Spinal cord (tissue), 10 donors: ENCODE measurements at places on chromosomes 5 and 9.

GRCh38 chr5:66967826-66968262, 228.8 kb downstream of the CD180 start:
- DNase-seq: no peak

DNA sequence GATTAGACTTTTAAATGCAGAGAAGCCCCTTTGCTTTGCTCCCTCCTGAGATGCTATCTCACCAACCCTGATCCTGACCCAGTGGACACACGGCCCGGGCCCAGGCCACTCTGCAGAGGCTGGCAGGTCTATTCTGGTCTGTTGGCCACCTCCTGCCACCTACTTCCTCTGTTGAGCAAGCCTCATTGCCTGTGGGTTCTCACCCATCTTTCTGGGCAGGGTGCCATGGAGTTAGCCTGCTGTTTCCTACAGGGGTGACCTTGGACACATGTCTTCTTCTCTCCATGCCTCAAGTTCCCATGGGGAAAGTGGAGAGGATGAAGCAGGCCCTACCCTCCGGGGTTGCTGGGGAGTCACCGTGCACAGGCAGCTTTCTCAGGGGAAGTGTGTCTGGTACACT, 266.2 kb upstream of the IRX1 start:
- DNase-seq: no peak

DNA sequence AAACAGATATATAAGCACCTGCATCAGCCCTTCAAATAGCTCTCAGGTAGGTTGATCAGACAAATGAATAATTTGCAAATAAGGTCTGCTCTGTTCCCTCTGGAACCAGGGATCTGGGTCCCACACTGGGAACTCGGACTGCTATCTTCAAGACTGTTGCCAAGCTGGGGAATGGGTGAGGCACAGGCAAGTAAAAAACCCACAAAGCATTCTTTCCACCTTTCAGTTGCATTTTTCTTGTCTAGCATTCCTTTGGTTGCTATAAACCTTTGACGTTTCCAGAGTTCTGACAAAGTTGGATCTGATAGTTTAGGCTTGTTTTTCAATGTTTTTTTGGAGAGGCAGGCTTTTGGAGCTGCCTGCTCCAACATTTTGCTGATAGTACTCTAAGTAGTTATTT, 20.1 kb downstream of the FBXL17 start:
- DNase-seq: no peak

GRCh38 chr5:92605591-92605990, 975.4 kb downstream of the NR2F1-AS1 start:
- no peak for DNase-seq

DNA sequence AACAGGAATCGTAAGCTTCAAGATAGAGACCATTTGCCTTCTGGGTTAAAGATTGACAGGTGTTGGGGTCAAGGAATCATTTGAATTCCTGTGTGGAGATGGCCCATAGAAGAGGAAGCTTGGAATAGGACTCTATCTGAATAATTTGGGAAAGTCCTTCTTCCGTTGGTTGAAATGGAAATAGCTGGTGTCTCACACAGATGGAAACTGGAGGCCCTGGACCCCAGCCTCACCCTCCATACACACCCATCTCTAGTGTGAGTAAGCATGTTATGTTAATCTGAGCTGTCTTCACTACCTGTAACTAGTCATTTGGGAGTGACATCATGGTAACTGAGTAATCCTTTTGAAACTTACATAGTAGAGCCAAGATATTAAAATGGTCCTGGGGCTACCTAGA, 184.4 kb downstream of the CD180 start:
- no peak for DNase-seq

- no peak for DNase-seq
These were observed 575.2 kb upstream of the WWC1 start for GRCh38 chr5:167716126-167716775.

DNA sequence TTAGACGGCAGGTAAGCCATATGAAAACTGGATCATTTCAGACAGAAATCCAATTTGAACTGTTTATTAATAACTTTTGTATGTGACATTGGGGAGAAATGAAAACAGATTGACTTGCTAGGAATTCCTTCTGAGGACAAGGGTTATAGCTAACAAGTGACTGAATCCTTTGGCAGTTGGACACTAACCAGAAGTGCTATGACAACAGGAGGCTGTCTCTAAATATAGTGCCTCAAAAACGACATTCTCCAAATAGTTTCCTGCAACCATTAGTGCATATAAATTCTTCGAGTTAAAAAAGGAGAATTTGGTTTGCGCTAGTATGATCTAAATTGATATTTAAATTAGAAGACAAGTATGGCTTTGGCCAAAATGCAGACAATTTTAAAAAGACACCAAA, 338.6 kb downstream of the PTPRD start:
- DNase-seq: peak; percentile 42

GRCh38 chr5:135264451-135265440, 134.3 kb downstream of the MACROH2A1 start:
- no peak for DNase-seq

DNA sequence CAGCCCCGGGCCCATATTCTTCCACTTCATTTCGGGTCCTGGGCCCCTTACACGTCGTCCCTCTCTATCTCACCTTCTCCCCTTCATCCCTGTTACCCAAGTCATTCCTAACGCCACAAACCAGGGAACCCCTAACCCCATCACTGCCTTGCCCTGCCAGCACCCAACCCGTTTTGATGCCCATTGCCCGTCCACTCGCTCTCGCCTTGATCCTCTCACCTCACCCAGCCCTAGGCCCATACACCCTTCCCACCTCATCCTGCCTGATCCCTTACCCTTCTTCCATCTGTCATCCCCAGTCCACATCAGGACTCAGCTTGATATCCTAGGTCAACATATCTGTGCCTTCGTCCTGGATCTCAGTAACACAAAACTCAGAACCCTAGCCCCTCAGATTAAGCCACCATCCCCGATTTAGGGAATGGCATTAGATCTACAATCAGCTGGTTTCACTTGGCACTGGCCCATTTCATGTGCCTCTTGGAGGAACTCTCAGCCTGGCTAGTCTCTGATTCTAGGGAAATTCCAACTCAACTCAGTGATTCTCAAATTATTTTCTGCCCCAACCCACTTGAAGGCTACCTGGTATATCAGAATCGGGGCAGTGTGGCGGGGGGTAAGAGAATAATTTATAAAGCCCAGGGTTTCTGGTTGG, 489 bp downstream of the CHMP5 start:
- DNase-seq: no peak

DNA sequence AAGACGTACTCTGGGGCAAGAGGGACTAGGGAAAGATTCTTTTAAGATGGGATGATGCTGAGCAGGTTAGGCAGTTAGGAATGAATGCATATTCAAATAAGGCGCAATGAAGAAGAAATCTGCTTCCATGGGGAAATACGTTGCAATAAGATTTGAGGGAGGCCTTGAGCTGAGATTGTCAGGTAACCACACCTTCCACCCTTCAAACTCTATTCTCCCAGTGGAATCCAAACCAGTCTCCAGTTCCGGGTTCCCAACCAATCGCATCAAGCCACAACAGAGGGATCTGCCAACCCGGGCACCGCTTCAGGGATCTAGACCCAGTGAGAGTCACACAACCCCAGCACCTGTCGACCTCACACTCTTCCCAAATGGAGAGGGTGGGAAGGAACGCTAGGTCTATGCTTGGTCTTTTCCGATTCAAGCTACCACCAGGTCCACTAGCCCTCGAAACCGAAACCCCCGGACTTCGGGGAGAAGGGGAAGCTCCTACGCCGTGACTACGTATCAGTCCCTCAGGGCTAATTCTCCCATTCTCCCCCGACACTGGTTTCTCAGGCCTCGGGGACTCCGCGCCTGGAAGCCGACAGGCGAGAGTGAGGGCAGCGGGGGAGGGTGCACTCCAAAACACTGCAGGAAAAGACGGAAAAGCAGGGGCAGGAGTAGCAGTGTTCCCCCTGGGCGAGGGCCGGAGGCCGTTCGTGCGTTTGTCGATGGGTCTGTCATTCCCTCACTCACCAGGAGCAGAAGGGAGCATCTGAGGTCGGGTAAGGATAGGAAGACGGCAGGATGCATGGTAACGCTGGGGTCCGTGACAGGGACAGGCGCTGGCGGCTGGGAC, 534 bp downstream of the ERP44 start:
- peak; percentile 44 for DNase-seq

DNA sequence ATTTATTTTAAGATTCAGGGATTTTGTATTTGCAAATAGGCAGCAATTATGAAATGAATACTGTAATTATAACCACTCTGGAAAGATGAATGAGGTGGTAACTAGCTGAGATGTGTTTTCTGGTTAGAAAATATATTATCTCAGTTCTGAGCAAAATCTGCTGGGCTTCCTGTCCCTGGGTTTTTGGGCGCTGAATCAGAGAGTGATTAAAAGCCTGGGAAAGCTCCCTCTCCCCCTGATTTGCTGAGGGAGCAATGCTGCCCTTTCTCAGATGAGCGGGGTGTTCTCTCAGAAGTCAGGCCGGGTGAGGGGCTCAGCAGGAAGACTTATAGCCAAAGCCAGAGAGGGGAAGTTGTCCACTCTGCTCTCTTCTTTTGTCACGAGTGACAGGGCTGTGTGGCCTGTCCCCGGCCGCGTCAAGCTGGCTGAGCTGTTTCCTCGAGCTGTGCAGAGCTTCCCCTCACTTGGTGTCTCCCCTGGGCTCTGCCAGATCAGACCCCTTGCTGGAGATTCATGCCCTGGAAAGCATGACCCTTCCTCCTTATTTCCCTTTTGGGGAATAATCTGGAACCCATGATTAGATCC, 39.8 kb upstream of the PITX1 start:
- DNase-seq: no peak

DNA sequence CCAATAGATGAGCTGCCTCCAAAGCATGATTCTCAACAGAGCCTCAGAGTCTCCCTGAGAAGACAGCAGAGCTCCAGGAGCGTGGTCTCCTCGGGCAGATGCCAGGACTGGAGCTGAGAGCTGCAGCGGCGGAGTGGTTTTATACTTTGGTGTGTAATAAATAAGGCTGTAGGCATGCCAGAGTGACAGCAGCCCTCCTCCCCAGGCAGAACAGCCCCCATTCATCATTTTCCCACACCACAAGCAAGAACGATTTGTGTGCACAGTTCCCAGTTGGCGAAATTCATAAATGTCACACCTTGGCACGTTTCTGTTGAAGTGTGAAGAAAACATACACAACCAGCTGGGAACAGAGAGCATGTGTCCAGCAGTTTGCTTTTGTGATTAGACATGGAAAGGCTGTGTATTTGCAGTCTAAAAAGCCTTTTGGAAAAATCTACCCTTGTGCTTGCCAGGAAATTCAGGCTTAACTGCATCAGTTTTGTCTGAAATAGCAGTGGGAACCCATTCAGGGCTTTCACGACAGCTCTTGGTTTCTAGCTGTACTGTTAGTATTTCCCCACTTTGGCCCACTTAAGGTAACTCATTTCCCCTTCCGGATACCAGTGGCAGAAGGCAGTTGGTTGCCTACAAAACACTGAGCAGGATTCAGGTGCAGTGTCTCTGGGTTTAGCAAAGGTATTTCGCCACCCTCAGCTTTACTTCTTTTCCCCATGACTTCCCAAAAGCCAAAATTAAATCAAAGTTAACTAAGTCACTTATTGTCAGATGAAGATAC, at the start of gene C1QTNF3:
TSS of gene C1QTNF3 (minus strand) at position 115 of the 778 bp plus-strand sequence. CDS start at position 27, 88 bp downstream.
- DNase-seq: peak; percentile 40

DNA sequence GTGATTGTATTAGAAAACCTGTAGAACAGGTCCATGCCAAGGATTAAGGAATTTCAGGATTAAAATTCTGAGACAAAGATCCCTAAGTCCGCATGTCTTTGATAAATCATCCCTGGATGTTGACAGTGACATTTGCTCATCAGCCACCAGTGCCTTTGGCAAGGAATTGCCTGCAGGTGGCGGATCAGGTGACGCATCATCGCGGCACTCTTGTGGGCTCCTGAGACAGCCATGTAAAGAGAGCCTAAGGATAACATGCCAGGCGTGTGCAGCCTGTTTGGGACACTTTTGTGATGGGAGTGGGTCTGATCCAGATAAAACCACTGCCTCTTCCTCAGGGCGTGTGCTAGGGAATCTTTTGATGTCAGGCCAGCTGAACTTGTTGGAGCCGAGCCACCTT, 40.6 kb downstream of the ADCY2 start:
- DNase-seq: no peak

GRCh38 chr9:98067184-98067583, 10.7 kb downstream of the NANS start:
- DNase-seq: no peak

GRCh38 chr5:1807451-1808185, 6.4 kb downstream of the NDUFS6 start:
- DNase-seq: no peak

- no peak for DNase-seq
These were observed 315 bp downstream of the PIK3R1 start for GRCh38 chr5:68215898-68216244.

DNA sequence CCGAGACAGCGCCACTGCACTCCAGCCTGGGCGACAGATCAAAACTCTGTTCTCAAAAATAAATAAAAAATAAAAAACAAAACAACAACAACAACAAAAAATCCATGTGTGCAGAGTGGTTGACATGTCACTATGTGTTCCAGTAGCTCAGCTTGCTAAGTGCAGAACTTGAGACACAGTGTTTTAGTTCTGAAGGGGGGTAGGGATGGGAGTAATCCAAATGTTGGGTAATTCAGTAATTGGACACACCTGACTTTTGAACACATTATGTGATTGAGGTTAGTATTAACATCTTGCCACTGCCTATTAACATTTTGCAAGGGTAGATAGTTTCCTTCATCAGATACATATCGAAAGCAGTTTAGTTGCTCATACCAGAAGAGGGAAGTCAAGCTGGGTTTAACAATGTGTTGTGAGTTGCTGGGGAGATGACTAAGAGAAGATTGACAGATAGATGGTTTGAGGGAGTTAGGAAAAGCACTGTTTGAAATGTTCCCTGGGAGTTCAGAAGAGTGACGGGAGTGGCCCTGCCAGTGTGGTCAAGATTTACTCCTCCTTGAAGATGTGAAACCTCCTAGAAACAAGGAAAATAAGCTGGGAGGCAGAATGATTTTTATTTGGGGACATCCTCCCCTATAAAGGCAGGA, 928 bp downstream of the HACD4 start:
- peak; percentile 8 for DNase-seq

- DNase-seq: peak; percentile 57
These were observed 139.2 kb upstream of the PALM2AKAP2 start for GRCh38 chr9:109640580-109641371.

DNA sequence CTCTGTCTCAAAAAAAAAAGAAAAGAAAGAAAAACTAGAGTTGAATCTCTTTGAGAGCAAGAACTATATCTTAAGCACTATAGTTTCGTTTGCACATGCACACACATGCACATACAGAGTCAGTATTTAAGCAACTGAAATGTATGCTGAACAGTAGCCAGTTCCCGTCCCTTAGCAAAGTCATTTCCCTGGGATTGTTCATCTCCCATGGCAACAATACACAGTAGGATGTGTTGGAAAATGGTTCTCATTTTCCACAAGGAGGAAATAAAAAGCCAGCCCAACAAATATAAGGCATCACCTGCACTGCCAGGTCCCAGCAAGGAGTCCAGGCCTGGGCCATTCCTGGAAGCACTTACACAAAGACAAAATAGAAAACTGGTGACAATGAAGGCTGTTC, 4.2 kb upstream of the ZNF346 start:
- DNase-seq: no peak

DNA sequence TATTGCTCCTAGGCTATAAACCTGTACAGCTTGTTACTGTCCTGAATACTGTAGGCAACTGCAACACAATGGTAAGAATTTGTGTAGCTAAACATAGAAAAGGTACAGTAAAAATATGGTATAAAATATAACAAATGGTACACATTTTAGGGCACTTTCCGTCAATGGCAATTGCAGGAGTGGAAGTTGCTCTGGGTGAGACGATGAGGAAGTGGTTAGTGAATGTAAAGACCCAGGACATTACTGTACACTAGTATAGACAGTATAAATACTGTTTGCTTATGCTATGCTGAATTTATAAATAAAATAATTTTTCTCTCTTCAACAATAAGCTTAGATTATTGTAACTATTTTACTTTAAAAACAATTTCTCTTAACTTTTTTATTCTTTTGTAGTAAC, 15.6 kb upstream of the ADRB2 start:
- no peak for DNase-seq

GRCh38 chr5:91223886-91224285, 159.2 kb downstream of the ARRDC3 start:
- DNase-seq: no peak
